ENCODE measurements at places on chromosomes 4 and X.

- no peak for DNase-seq
Measured at GRCh38 chr4:122900314-122900713, 22.1 kb downstream of the NUDT6 start.

- no peak for DNase-seq
Measured at GRCh38 chr4:85512446-85513205, 37.7 kb downstream of the ARHGAP24 start.

- no peak for DNase-seq
Measured at GRCh38 chr4:138199568-138200235, 42.4 kb downstream of the SLC7A11 start.

GRCh38 chrX:13094828-13095341 lies 50.5 kb upstream of the FAM9C start:
- no peak for DNase-seq

- DNase-seq, result no peak
Measured at GRCh38 chr4:142671516-142671915, 174.6 kb downstream of the INPP4B start.

Data from activated CD4-positive, alpha-beta T cell treated with anti-CD3 and anti-CD28 coated beads, Interleukin-2, amount 10 ng/mL, durations not matched to agents 7 days and 5 days (primary cell).